ENCODE measurements at places on chromosomes 4 and X.

DNA sequence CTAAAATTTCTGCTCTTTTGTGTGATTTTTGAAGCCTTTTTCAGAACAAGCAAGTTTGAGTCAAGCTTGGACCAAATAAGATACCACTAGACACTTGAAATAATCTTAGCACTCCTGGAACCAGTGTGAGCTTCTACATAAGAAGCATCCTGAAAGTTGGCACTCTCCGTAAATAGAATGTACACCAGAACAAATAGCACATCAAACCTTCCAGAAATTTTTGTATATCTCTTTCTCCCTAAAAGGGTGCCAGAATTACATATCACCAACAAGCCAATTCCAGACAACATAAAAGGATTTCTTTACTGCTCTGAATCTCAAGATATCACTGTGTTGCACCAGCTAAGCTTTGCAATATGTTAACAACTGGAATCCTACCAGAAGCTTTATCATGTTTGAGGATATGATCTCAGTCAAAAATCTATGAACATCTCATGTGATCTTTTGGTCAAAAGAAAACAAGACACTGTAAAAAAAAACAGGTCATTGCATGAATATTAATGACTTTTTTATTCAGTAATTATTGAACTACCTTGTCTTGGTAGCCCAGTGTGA is 117.2 kb downstream of the PRSS12 start:
- DNase-seq = no peak

- DNase-seq = no peak
These were observed 377.9 kb downstream of the FAM133A start for GRCh38 chrX:94051926-94052325.

GRCh38 chr4:184550476-184550875 is 76.1 kb upstream of the IRF2 start:
- no peak for DNase-seq

- no peak for DNase-seq
These were observed 12.3 kb upstream of the FGF5 start for GRCh38 chr4:80254114-80254513.

GRCh38 chr4:121685257-121685656 is 11.5 kb downstream of the ANXA5 start:
- DNase-seq = no peak

DNA sequence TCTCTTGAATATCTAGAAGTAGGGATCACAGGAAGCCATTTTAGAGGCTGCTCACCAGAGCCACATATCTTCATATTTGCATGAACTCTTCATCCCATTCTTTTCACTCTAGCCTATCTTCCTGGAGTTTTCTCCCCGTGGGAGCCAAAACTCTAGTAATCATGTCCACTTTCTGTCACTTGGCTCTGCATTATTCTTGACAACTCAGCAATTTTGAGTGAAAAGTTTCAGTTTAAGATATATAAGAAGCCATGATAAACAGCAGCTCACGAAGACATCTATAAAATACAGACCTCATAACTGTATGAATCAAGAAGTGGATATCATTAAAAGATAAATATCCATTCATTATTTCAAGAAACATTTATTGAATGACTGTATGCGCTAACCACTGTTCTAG is 79.1 kb upstream of the NR0B1 start:
- no peak for DNase-seq

- DNase-seq = no peak
These were observed 219.2 kb downstream of the ARAP2 start for GRCh38 chr4:36024901-36025660.

- no peak for DNase-seq
These were observed 36.3 kb downstream of the POU4F2 start for GRCh38 chr4:146674829-146675570.

GRCh38 chr4:187602339-187603092 is 393.1 kb upstream of the ZFP42 start:
- DNase-seq = no peak

- DNase-seq = no peak
These were observed 175.9 kb downstream of the DCLK2 start for GRCh38 chr4:150253965-150254630.

DNA sequence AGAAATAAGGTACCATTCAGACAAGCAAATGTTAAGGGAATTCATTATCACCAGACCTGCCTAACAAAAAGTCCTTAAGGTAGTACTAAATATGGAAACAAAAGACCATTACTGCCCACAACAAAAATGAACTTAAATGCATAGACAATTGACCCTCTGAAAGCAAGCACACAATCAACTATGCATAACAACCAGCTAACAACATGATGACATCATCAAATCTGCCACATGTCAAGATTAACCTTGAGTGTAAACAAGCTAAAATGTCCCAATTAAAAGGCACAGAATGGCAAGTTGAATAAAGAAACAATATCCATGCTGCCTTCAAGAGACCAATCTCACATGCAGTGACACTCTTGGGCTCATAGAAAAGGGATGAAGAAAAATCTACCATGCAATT is 160.7 kb upstream of the CPXCR1 start:
- DNase-seq = no peak

DNA sequence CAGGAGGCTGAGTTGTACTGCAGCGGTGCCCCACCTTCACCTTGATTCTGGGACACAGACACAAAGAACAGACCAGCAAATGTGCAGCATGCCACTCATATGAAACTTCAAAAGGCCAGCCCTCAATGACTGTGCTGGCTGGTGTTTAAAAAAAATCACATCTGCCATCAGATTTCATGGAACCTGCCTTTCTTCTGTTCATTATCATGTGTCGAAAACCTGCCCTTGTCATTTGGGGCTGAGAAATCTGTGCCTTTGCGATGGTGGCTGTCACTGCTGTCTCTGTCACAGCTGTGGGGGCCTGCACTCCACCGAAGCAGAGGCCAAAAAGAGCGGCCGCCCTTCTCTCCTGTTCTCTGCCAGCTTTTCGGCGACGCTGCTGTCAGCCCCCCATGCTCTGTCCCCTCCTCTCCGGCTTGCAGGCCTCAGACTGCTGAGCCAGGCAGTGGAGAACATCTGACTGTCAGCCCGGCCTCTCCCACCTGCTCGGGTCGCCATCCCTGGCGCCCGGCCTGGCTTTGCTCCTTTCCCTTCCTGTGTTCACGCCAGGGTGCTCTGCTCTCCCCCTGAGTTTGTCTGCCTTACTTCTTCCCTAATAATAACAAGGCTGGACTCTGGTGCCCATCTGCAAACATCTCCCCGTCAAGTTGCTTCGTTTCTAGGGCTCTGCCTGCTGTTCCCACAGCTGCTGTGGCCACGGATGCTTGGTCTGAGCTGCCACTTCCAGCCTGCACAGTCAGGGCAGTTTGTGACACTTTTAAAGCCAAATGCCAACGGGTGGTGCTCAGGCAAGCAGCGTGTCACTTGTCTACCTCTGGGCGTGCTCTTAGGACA is 355.2 kb downstream of the UNC5C start:
- DNase-seq = no peak
